ENCODE measurements at places on chromosomes 7 and 10.

- DNase-seq: no peak
These were observed 10.2 kb downstream of the APBB1IP start for GRCh38 chr10:26448292-26448691.

DNA sequence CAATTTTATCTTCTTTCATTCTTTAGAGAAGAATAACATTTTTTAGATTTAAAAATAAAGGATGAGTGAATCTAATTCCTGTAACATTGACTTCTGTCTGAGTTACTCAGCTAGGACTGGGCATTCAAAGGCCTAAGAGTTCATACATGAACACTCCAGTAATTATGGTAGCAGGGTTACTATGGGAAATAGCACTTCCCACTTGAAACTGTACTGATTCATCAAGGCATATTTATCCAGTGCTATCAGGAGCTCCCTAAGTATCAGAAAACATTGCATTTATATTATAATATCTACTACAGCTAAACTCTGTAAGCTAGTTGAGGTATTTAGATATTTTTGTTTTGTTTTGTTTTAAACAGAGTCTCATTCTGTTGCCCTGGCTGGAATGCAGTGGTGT is 41.8 kb downstream of the NDUFB2 start:
- no peak for DNase-seq

DNA sequence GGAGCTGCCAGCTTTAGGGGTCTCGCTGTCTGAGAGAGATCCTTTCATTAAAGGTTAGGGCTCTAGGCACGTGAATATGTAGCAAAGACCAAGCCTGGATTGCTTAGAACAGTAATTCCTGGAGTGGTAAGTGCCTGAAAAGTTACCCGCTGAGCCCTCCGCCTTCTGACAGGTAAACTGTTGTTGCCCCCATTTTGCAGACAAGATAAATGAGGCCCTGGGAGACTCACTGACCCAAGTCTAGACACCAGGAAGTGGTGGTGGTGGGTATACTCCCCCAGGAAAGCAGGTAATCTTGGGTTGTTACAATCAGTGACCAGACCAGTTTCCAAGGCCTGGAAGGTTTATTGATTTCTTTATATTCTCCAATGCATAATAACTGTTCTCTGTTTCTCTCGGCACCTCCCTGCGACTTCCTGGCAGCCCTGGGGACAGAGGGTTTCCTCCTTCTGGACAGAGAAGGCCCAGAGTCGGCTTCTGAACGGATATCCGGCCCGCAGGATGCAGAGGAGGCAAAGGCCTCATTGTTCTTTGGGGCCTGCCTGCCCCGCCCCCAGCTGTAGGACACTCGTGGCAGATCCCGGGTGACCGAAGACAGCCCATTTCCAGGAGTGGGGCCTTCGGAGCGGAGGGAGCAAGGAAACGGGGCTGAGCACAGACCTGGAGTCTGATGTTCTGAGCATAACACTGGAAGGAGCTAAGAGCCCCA is 1.3 kb upstream of the GRK5 start:
- DNase-seq: no peak

- no peak for DNase-seq
These were observed 39.1 kb upstream of the TCERG1L start for GRCh38 chr10:131350660-131351059.

- no peak for DNase-seq
These were observed 75.4 kb downstream of the NUDCD3 start for GRCh38 chr7:44415047-44415446.

DNA sequence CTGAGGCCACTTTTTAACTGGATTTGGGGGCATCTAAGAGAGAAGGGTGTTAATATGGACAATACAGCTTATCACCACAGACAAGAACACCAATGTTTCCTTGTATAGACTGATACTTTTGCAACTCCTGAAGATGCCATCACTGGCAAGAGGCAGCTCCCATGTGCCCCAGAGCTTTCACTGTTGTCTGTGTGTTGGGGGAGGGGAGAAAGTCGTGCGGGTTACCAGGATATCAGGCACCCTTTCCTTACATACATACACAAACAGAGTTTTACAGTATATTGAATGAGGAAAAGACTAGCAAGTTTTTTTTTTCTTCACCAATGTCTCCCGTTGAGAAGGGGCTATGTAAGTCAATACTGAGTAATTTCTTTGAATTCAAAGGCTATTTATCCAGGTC is 4.1 kb upstream of the DLX6 start:
- DNase-seq: no peak

DNA sequence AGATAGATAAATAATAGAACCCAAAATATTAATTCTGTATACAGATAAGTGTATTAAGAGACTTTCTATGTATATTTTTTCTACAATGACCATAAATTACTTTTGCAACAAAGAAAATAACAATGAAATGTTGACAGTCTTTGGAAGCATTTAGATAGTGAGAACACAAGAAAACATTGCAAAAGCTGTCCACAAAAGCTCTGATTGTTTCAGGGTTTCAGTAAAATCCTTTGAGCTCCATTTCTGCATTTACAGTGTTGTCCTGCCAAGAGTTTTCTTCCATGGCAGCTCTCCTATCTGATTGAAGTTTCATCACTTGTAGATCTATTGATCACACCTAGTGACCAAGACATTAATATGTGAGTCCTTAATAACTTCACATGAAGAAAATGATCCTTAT is 321.8 kb downstream of the GPR37 start:
- DNase-seq: no peak

GRCh38 chr7:69996121-69996520 is 397.8 kb downstream of the AUTS2 start:
- no peak for DNase-seq

DNA sequence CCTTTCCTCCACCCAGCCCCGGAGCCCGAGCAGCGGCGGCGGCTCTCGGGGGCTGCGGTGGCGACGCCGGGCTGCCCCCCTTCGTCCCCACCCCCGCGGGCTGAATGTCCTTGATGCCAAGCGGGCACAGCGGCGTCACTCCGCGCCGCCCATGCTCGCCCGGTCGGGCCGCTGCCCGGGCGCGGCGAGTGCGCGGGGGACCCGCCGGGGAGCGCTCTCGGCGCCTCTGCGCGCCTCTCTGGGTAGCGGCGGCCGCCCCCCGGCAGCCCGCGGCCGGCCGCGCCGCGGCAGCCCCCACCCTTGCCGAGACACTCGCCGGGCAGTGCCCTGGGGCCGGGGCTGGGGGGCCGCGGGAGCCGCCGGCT is 433 bp upstream of the PLXNA4 start:
- no peak for DNase-seq

- DNase-seq: no peak
These were observed 25.3 kb downstream of the CCDC7 start for GRCh38 chr10:32471232-32471631.

DNA sequence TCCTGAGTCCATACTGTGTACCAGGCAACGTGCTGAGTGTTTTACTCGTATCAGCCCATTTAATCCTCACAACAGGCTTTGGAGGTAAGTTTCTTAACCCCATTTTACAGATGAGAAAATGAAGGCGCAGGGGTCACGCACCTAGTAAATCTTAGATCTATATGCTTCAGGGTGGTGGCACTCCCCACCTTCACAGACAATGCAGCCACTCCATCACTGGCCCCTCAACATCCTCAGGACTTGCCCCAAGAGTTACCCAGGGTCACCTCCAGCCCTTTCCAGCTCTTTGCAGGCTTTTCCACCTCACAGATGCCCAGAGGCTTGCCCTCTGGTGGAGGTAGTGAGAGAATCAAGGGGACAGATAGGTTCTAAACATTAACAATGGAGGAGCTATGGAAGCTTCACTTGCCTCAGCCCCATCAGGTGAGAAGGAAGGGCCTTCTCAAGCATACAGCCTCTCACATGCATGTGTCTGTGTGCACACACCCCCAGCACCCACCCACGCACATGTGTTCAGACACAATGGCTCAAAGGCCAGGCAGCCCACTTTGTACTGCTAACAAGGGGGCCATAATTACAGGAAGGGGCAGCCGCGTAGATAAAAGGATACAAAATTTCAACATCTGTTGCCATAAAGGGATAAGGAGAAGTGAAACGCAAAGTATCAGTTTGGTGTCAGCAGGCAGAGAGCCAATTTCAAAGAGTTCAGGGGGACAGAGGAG is 29.1 kb downstream of the DPCD start:
- no peak for DNase-seq

- DNase-seq: no peak
These were observed 70.4 kb downstream of the ITIH5 start for GRCh38 chr10:7596356-7596755.

DNA sequence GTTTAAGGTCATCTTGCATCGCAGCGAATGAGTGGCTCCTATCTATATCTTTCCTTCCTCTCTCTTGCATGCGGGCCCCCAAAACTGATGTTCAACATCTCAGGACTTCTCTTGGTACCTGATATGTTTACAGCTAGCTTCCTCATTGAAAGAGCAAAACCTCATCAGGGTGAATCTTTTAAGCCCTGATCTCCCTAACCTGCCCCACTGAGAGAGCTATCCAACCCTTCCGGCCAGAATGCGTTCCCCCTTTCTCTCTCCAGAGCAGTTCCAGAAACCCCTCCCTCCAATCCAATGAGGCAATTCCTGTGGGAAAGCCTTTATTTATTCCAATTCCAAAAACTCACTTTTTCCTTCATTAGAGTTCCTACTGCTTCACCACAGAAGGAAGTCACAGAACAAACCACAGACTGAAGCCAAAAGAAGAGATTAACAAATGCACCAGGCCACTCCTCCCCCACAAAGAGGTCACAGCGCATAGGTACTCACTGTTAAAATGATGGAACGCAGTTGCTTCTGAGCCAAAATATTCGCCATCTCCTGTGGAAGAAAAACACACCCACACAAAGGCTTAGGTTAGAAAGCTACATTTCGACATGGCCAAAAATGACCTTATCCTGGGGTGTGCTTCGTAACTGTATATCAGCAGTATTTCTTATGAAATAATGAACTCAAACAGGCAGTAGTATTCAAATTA is 232.4 kb downstream of the ELMO1 start:
- no peak for DNase-seq

GRCh38 chr10:71267508-71268240 is 51.4 kb upstream of the SLC29A3 start:
- DNase-seq: no peak

GRCh38 chr10:129912166-129912917 is 51.7 kb downstream of the EBF3 start:
- no peak for DNase-seq

DNA sequence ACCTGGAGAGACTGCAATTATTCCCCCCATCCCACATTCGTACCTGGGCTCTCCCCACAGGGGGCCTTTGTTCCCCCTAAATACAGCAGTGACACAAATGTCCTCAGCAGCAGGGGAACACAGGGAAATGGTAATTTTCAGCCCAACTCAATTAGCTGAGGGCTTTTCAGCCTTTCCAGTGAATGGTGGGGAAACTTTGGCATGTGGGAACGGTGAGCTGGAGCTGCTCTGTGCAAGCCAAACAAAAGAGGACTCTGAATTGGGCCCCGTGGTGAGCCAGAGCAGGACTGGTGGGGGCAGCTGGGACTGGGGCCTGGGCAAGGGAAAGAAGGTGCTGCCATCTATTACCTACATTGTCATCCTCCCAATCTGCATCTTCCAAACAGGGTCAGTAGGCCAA is 51.0 kb downstream of the FBXW4 start:
- DNase-seq: no peak

DNA sequence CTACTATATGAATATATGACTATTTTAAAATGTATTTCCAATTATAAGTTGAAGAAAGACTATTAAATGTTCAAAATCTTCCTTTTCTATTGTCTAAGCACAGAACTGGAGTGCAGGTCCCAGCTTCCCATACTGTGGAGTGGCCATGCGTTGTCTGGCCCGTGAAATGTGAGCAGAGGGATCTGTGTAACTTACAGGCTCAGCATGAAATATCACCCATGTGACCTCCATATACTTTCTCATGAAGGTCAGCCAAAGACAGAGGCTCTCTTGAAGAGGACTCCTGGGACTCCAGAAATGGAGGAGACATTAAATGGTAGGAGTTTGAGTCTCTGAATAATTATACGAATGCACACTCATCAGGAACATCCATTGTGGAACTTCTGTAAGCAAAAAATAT is 92.4 kb upstream of the CAV2 start:
- no peak for DNase-seq

DNA sequence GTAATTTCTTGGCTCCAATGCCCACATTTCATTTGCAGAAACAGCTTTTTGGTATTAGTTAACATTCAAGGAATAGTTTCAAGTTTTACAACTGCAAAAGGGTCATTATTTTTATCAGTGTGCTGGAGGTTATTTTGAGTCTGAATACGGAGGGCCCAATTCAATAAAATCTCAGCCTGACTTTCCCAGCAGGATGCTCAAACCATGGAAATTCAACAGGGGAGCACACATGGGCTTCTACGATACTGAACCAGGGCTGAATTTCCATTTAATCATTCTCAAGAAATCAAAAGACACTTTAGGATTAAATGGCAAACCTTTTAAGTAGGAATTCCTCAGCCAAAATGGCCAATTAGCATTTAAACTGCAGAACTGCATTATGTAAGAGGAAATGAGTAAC is 700.9 kb upstream of the ANKRD30A start:
- no peak for DNase-seq

GRCh38 chr10:21030091-21030490 is 133.0 kb upstream of the NEBL start:
- no peak for DNase-seq

DNA sequence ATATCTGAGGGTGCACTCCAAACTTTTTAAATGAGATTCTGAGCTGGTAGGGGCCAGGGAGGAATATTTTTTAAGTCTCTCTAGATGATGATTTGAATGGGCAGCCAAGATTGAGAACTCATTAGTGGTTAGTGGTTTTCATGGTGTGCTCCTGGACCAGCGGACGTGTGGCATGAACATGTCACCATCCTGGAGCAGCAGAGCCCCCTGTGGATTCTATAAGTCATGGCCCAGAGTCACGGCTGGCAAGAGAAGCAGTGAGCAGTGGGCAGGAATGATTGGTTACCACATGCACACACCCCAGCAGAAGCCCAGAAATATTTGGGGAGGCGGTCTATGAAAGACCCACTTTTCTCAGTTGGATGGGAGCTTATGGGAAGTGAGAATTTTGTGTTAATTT is 21.2 kb upstream of the UCN3 start:
- DNase-seq: no peak

DNA sequence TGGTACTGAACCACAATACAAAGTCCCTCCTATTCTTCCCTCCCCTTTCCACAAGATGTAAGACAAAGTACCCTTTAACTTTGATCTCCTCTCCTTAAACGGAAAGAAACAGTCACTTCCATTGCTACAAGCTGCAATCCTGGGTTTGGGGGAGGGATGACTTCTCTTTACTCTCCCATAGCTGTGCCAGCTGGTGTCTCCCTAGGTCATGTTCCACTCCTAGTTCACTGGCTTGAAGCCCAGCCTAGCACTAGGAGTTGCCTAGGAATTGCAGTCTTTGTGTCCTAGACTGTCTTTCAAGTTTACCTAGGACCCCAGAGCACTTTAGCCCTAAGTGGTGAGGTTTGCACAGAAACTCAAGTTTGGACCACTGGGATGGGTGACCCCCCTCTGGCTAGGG is 311.1 kb downstream of the HPSE2 start:
- no peak for DNase-seq

- no peak for DNase-seq
These were observed 85.0 kb downstream of the EMX2 start for GRCh38 chr10:117627561-117627960.

- DNase-seq: no peak
These were observed 175.3 kb downstream of the LCOR start for GRCh38 chr10:97007417-97007816.
